Neural progenitor cell (in vitro differentiated cells): ENCODE measurements at places on chromosomes 6 and 20.

DNA sequence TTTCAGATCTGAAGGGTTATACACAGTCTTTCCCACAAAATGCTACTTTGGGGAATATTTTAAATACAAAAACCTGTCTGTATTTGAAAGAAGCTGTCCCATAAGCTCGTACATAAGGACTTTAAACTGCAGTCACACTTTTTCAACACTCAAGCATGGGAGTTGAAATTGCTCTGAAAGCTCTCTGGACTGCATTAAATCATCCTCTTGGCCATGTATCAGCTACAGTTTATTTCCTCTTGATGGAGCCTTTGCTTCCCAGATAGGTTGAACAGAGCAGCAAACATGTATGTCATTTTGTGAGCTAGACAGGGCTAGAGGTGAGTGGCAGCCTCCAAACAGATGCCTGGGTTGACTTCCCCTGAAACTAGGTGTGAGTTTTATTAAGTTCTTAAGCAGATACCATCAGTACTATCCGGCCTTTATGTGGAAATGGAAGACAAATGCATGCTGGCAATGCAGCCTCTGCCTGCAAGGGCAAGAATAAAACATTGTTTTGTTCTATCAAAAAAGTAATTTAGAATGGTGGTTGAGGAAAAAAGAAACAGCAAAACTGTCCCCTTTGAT, 105.9 kb upstream of the ENPP5 start:
- no peak for DNase-seq

GRCh38 chr6:80457439-80457933, 351.0 kb downstream of the BCKDHB start:
- no peak for DNase-seq

DNA sequence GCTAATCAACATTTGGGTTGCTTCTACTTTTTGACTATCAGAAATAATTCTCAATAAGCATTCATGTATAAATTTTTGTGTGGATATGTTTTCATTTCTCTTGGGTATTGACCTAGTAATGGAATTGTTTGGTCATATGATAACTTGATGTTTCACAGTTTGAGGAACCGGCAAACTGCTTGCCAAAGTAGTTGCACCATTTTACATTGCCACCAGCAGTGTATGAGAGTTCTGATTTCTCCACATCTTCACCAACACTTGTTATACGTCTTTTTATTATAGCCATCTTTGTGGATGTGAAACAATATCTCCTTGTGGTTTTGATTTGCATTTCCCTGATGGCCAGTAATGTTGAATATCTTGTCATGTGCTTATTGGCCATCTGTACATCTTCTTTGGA, 42.6 kb upstream of the TGM2 start:
- no peak for DNase-seq

DNA sequence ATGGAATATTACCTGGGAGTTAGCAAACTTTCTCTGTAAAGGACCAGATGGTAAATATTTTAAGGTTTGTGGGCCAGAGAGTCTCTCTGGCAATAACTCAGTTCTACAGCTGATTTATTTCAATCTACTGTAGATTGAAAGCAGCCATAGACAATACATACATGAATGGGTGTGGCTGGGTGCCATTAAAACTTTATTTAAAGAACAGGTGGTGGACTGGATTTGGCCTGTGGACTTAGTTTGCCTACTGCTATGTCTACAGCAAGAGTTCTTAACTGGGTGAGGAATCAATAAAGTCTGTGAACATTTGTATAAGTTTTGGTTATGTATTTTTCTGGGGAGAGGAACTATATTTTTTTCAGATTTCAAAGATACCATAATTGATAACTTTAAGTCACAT, 55.1 kb downstream of the SLC22A2 start:
- DNase-seq: no peak

DNA sequence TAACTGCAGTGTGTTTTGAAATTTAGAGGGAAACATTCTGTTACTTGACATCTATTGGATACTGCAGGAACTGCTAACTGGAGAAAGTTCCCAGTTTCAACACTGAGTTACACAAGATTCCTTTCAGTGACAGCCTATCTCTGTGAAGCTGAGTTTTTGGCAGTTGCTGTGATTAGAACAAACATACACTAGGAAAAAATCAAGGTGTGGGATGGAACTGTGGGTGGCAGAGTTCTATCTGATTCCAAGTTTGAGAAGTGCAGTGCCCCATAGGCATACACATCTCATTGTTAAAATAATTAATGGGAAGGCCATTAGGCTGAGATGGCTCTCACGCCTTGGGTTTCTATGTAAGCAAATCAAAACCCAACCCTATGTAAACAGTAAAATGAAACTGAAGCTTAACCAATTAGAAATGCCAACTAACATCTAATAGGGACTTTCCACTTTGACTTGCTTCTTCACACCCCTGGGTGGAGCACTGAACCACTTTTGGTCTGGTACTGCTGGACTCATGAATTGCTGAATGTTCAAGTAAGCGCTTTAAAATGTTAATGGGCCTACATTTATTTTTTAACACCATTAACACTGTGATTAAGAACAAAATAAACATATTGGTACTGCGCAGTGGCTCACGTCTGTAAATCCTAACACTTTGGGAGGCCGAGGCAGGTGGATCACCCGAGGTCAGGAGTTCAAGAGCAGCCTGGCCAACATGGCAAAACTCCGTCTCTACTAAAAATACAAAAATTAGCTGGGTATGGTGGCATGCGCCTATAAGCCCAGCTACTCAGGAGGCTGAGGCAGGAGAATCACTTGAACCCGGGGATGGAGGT, 55.2 kb upstream of the TBC1D7 start:
- no peak for DNase-seq

DNA sequence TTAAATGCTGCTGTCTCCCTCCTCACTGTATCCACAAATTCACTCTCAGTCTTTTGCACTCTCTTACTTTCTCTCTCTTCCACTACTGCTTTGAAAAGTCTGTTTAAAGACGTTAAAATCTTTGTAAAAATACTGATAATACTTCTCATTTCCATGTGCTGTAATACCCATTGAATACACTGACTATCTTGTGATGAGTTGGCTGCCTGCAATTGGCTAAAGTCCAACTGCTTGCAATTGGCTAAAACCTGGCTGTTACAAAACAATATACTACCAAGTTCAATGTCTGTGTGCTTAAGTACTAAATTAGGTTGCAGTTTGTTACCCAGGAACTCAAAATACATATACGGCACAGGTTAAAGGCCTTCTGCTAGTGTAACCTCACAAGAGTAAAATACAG, 264.8 kb downstream of the THBS2 start:
- no peak for DNase-seq

- DNase-seq: no peak
These were observed 80.1 kb upstream of the PTPRK start for GRCh38 chr6:128600397-128600951.

DNA sequence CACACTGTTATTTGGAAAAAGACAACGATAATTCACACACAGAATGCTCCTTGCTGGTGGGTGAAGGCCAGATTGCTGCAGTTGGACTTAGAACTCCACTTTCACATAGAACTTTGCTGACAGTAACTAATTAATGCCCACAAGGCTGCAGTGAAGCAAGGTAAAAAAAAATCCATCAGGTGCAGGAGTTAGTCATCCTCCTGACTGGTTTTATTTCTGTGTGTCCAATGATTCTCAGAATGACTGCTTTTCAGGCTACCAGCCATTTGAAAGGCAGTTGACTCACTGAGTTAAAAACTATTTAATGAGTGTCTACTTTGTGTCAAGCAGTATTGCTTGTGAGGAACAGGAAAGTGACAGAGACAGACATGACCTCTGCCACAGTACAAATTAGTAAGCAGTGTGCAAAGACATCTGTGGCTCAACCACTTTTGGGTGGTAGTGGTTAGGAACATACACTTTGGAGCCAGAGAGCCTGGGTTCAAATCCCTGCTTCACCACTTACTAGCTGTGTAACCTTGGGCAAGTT, 41.9 kb downstream of the ELOVL5 start:
- no peak for DNase-seq

DNA sequence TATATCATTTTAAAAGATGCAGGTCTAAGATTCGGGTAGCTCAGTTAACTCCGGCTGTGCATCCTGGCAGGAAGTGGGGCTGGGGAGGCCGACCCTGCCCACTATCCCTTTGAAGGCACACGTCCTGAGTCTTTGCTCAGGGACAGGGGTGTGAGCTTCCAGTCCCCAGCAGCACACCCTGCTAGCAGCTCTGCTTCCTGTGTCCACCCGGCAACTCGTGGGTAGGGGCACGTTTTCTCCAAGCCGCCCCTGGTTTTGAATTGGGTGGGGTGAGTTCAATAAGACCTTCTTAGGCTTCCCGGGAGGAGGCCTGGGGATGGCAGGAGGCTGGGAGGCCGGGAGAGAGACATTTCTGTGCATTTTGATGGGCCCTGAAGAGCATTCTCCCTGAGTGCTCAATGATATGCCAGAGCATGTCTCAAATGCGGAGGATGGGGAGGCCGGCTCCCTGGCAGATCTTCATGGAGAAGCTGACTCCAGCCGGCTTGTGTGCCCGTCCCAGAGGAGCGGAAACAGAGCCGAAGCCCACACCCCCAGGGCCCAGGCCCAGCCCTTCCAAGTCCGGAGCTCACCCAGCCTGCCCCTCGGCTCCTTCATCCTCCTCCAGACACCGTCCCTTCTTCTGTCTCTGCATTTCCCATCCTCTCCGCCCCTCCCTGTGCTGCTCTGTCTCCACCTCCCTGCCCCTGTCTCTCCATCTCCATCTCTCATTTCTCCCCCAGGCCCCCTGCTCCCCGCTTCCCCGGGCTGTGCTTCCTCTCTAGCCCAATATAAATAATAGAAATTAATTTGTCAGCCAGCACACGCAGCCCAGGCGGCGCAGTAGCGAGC, 36.3 kb upstream of the ZFAND3 start:
- peak; percentile 42 for DNase-seq

DNA sequence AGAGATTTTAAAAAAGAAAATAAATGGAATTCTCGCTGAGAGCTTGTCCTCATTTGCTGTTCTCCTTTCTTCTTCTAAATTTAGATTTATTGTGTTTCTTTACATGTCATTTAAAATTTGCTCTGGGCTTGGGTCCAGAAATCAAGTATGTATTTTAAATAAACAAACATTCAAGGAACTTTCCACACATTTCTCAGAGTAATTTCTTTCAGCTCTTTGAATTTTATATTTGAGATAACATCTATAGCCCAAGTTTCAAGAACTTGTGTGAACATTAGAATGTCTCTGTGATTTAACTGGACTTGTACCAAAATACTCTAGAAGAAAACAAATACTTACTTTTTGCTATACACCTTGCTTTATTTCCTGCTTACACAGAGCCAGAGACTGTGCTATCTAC, 192.3 kb downstream of the TMEM200A start:
- no peak for DNase-seq

DNA sequence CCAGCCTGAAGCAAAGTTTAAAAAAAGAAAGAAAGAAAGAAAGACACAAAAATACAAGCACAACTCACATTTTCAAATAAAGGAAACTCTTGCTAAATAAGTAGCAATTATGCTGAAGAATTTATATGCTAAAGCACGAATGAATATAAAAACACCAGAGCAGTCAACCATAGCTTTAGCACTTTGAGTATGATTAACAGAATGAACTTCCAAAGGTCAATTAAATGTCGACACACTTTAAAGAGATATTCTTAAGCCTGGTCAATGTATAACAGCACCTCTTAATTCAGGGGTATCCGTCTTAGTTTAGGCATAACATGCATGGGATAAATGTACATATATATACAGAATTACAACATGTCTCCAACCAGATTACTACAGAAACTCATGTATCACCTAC, 125.9 kb downstream of the OGFRL1 start:
- no peak for DNase-seq

DNA sequence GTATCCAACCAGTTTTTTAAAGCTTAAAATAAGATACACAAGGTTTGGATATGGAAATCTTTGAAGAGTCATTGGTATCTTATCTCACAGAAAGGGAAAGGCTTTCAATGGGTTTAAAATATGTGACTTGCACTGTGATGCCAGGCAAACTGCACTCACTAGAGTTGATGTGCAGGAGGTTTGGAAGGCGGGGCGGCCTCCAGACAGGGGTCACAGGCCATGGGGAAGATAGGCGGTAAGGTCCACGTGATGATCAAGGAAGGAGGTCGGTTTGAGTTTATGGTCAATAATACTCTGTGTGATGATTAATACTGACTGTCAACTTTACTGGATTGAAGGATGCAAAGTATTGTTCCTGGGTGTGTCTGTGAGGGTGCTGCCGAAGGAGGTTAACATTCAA, 9.5 kb upstream of the RAMACL start:
- no peak for DNase-seq

- DNase-seq: no peak
These were observed 58.7 kb downstream of the UTRN start for GRCh38 chr6:144343701-144344428.

GRCh38 chr6:138455746-138456400, 43.4 kb downstream of the NHSL1 start:
- DNase-seq: no peak

DNA sequence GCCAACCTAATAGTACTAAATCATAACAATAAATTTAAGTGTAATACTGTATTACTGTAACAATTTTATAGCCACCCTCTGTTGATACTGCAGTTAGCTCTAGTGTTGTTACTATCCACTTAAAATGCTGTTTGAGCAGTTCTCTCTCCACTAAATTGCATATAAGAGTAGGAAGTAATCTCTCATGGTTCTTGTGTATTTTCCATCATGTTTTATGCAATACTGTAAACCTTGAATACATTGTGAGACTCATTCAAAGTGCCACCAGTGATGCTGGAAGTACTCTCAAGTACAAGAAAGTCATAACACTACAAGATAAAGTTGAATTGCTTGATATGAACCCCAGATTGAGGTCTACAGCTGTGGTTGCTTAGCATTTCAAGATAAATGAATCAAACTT, 65.5 kb downstream of the WASF1 start:
- DNase-seq: no peak

DNA sequence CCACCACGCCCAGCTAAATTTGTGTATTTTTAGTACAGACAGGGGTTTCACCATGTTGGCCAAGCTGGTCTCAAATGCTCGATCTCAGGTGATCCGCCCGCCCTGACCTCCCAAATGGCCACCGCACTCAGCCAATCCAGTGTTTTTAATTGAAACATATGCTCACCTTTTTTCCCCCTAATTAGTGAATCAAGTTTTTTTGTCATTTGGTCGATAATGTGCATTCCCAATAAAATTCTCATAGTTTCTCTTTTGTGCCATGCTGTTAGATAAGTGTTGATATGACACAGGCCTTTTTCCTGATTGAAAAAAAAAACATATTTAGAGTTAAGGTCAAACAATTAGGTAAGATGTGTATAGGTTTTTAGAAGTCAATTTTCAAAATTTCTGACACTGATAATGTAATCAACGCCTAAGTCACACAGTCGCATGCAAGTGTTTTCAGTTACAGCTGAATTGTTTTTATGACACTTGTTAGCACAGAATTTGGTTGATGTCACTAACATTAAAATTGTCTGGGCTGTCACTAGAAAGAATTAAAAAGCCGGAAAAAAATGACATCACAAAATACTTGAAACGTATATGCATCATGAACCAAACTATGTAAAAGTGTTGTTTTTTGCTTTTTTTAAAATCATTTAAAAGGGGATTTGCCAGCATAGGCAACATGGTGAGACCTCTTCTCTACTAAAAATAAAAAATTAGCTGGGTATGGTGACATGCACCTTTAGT, 21.9 kb downstream of the ZNF217 start:
- no peak for DNase-seq
